Aorta (tissue), 5 donors: ENCODE measurements at places on chromosomes 7 and 10. TPM values are rescaled to one million over a fixed set of nuclear protein-coding genes. Genes with fewer than 3 reads are reported as not detected.

DNA sequence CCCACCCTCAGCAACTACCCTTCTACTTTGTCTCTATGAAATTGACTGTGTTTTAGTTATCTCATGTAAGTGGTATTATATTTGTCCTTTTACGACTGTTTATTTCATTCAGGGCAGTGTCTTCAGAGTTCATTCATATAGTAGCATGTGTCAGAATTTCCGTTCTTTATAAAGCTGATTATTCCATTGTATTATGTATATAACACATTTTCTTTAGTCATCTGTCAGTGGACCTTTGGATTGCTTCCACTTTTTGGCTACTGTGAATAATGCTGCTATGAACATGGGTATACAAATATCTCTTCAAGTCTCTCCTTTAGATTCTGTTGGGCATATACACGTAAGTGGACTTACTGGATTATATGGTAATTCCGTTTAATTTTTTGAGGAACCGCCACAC, 14.5 kb downstream of the SLF2 start:
- H3K27ac ChIP-seq = no peak overlapping the region
- H3K27me3 ChIP-seq = no peaks in the 10 kb centered on the region
- DNase-seq = no peak
- H3K4me3 ChIP-seq = no peak overlapping the region

DNA sequence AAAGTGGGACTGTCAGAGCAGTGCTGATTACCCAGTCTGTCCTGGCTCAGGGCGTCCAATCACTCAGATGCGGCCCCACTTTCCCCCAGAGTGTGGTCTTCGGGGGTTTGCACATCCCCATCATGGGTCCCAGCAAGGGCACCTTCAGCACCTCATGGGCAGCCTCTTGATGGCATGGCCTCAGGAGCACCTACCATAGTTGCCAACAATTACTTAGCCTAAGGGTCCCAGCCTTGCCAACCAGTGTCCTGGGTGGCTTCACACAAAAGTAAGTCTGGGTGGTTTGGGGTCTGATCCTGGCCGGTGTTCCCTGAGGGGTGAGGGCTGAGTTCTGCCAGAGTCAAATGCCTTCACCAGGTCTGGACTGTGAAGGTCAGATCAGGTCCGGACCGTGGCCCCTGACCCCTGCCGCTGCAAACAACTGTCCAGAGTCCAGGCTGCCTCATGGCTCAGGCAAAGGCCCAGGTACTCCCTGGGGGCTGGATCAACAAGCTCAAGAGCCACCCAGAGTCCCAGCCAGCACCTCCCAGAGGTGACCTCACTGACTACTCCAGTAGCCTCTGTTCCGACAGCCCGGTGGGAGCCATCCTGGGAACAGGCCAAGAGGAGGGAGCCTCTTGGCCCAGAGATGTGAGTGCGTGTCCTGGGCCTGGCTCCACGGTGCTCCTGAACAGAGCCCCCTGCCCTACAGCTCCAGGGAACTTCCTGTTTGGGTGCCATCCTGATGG, 6.2 kb upstream of the MARVELD1 start:
- H3K4me3 ChIP-seq = no peak overlapping the region
- H3K27me3 ChIP-seq = no peaks in the 10 kb centered on the region
- peak overlapping the region; percentile 41 for H3K27ac ChIP-seq

- H3K27me3 ChIP-seq = no peaks in the 10 kb centered on the region
- no peaks in the 10 kb centered on the region for H3K4me1 ChIP-seq
- no peak for DNase-seq
Observed at GRCh38 chr10:97737770-97738265, 890 bp downstream of the ZFYVE27 start.

DNA sequence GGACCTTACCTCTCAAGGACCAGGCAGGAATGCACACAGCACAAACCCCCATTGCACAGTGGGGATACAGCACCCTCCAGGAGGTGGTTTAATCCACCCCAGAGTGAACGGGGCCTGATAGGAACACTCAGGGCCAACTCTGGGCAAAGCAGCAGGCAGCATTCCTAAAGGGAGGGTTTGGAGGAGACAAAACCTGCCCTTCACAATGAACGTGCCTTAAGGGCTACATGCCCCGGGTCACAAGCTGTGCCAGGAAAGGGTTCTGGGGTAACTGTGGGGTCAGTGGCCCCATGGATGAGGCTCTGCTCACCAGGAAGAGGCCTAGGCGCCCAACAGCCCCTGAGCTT, 1.1 kb downstream of the GPRIN2 start:
- no peaks in the 10 kb centered on the region for H3K36me3 ChIP-seq
- no peak overlapping the region for H3K4me3 ChIP-seq
- H3K27ac ChIP-seq = no peak overlapping the region
- no peaks in the 10 kb centered on the region for H3K4me1 ChIP-seq
- no peak for DNase-seq

DNA sequence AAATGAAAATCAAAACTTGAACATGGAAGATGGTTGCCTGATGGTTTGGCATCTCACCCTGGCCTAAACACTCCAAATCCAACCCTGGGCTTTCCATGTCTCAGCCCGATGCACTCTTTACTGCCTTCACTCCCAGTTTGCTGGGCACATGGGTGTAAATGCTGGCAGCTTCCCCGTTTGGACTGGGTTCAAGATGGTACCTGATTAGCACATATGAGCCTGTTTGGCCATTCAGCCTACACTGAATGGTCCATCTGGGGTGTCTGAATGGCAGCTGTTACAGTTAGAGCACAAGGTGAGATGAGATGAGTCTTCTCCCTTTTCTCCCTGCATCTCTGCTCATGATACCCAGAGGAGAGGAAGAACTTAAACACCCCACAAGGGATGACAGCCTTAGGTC, 37.1 kb downstream of the ATXN7L1 start:
- H3K27ac ChIP-seq = no peak overlapping the region
- H3K4me1 ChIP-seq = peaks cover 3% of the 10 kb centered on the region
- no peaks in the 10 kb centered on the region for H3K27me3 ChIP-seq
- DNase-seq = no peak
- H3K4me3 ChIP-seq = no peak overlapping the region

DNA sequence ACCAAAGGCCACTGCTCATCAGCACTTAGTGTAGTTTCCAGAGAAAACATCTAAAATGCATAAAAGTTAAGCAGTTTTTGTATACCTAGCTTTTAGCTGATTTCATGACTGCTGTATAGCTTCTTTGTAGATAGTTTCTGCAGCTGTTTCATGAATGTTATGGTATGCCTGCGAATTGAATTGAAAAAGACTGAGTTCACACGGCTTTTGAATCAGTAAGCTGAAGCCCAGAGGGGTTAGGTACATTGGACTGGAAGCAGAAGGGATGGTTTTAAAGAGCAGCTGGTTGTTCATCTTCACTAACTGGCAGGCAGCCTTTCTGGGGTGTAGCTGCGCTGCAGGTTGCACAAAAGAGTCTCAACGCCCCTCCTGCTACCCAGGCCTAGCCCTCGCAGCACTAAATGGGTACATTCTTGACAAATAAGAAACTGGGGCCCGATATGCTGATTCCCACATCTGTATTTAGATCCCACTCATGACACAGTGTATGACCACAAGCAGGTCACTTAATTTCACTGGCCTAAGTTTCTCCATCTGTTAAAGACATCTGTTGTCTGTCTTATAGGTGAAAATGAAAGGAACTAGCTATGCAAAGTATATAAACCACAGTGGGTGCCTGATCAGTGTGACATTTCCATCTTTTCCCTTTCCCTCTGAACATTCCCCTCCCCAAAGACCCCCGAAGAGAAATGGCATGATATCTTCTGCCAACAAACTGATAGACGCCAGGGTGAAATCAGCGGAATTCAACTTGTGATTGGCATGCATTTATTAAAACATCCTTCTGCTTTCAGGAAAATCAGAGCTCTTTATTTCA, 85.9 kb upstream of the AGBL3 start:
- no peak overlapping the region for H3K4me3 ChIP-seq
- no peaks in the 10 kb centered on the region for H3K27me3 ChIP-seq
- peaks cover 10% of the 10 kb centered on the region for H3K4me1 ChIP-seq
- peak overlapping the region; percentile 74 for H3K27ac ChIP-seq
- no peak for DNase-seq

- H3K36me3 ChIP-seq = no peaks in the 10 kb centered on the region
- H3K4me1 ChIP-seq = no peaks in the 10 kb centered on the region
- no peak overlapping the region for H3K27ac ChIP-seq
- no peak overlapping the region for H3K4me3 ChIP-seq
- no peak for DNase-seq
Observed at GRCh38 chr10:129170812-129171211, 296.2 kb upstream of the MGMT start.

DNA sequence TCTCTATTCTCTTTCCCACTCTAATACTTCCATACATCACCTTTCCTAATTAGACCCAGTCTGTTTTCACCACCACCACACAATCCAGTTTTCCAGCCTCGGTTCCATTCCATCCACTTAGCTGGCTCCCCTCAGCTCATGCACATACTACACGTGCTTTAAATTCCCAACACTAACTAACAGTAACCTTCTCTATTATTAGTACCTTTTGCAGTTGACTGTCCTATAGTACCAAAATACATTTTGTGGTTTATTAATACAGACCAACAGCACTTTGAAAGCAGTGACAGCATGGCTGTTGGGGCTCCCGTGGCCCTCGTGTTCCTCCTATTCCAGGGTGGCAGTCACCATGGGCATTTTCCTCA, 64.9 kb downstream of the LARP4B start:
- no peak for DNase-seq
- H3K4me1 ChIP-seq = no peaks in the 10 kb centered on the region

DNA sequence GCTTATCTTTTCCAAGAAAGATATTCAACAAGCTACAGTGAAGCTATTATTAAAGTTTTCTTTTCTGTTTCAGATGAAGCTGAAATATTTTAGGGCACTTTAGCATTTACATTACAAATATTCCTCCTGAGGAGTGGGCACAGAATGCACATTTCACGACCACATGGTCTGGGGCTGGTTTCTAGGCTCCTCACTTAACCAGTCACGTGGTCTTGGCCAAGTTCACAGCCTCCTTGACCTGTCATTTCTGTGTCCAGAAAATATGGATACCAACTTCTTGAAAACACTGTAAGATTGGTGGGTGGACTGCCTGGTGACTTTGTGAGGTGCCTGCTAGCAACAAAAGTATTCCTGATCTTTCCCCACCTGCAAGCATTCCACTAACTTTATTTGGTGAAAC, 70.9 kb downstream of the FAM171A1 start:
- no peaks in the 10 kb centered on the region for H3K36me3 ChIP-seq
- no peak overlapping the region for H3K4me3 ChIP-seq
- no peak overlapping the region for H3K27ac ChIP-seq

GRCh38 chr7:107551936-107552335, 11.8 kb downstream of the COG5 start:
- no peaks in the 10 kb centered on the region for H3K27me3 ChIP-seq
- H3K27ac ChIP-seq = no peak overlapping the region
- H3K4me1 ChIP-seq = no peaks in the 10 kb centered on the region
- peaks cover 10% of the 10 kb centered on the region for H3K36me3 ChIP-seq

DNA sequence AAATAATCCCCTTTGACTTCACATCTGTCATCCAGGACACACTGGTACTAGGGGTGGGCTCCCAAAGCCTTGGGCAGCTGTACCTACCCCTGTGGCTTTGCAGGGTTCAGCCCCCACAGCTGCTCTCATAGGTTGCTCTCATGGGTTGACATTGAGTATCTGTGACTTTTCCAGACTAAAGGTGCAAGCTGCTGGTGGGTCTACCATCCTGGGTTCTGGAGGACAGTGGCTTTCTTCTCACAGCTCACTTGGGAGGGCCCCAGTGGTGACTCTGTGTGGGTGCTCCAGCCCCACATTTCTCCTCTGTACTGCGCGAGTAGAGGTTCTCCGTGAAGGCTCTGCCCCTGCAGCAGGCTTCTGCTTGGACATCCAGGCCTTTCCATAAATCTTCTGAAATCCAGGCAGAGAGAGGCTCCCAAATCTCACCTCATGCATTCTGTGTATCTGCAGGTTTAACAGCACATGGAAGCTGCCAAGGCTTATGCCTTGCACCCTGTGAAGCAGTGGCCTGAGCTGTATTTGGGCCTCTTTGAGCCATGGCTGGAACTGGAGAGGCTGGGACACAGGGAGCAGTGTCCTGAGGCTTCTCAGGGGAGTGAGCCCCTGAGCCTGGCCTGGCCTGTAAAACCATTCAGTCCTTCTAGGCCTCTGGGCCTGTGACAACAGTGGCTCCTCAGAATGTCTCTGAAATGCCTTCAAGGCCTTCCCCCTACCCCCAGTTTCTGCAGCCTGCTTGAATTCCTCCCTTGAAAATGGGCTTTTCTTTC, 52.2 kb downstream of the TRIM24 start:
- no peak for DNase-seq
- H3K27me3 ChIP-seq = no peaks in the 10 kb centered on the region
- H3K36me3 ChIP-seq = peaks cover 7% of the 10 kb centered on the region

DNA sequence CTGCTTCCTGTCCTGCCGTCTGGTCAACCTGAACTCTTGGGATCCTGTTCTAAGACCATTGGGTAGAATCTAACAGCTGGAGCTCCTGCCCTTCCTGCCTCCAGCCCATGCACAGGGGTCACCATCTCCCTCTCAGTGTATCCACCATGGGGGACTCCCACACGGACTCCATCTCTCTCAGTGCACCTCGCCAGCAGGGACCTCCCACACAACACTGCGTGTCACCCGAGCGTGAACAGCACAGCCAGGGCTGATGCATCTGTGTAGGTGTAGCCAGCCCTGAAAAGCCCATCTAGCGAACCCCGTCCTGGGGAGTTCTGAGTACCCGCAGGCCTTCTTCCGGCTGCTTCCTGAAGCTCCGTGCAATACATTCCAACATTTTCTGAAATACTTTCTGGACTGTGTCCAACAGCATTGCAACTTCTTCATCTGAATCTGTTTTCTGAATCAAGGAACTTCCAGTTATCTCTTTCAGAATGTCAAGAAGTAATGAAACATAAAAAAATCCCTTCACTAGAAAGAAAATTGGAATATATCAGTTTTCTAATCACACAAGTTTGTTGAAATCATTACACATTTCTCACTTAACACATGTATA, 52.5 kb downstream of the NCAPG2 start:
- no peak overlapping the region for H3K27ac ChIP-seq
- H3K27me3 ChIP-seq = no peaks in the 10 kb centered on the region
- H3K4me3 ChIP-seq = no peak overlapping the region
- H3K36me3 ChIP-seq = no peaks in the 10 kb centered on the region
- peaks cover 1% of the 10 kb centered on the region for H3K4me1 ChIP-seq

DNA sequence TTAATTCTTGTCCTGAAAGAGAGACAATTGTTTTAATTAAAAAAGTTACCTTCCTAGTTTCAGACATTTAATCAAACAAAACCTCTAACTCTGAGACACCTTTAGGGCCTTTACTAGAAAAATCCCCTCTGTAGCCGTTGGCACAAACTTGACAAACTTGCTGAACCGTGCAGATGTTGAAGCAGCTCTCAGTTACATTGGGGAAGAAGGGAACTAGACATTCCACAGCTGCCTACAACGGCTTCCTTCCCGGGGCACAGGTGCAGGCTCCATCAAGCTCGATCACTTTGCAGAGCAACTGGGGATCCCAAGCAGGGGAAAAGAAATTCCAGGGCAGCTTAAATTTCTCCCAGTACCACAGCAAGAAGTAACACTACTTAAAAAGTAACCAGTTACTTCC, 141.3 kb downstream of the SKAP2 start:
- H3K27me3 ChIP-seq = no peaks in the 10 kb centered on the region
- no peak overlapping the region for H3K4me3 ChIP-seq
- no peak overlapping the region for H3K27ac ChIP-seq
- no peak for DNase-seq

- no peaks in the 10 kb centered on the region for H3K36me3 ChIP-seq
- H3K27me3 ChIP-seq = no peaks in the 10 kb centered on the region
- H3K4me3 ChIP-seq = no peak overlapping the region
- DNase-seq = no peak
- peaks cover 5% of the 10 kb centered on the region for H3K4me1 ChIP-seq
Observed at GRCh38 chr7:3439333-3440030, 138.4 kb downstream of the SDK1 start.

GRCh38 chr10:119386666-119387065, 155.9 kb downstream of the RGS10 start:
- no peaks in the 10 kb centered on the region for H3K27me3 ChIP-seq
- H3K27ac ChIP-seq = no peak overlapping the region
- DNase-seq = no peak

HPSE2 gene
- 6.3 TPM for total RNA-seq

OPN1SW gene
- not detected for total RNA-seq

SEMA3C gene
- total RNA-seq = 86.8 TPM

NUDT13 gene
- 1.7 TPM for total RNA-seq

ZNF32 gene
- total RNA-seq = 22.0 TPM
